8988T (cell line): ENCODE measurements at places on chromosomes 3 and 15.

- DNase-seq = no peak
These were observed 7.3 kb downstream of the UNC13C start for GRCh38 chr15:53985562-53985961.

- no peak for DNase-seq
These were observed 41.7 kb upstream of the B3GNT5 start for GRCh38 chr3:183211352-183211751.

- DNase-seq = no peak
These were observed 24.8 kb downstream of the GLCE start for GRCh38 chr15:69185216-69185615.

GRCh38 chr3:49341996-49342395 lies 2.1 kb upstream of the USP4 start:
- no peak for DNase-seq

DNA sequence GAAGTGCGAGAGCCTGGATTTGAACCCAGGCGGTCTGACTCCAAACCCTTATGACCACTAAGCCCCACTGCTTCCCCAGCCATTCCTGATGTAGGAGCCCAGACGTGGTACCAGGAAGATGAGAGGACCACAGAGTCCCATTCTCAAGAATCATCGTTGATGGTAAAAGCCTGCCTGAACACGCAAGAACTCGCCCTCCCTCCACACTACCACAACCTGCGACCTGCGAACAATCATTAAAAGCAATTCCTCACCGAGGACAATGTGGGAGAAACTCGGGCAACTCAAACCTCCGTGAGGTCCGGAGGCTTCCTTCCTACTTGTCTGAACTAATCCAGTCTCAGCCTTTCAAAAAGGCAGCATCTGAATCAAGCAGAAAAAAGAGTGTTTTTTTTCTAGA lies 10.3 kb downstream of the MAGI1 start:
- DNase-seq = no peak

GRCh38 chr3:151404316-151404715 lies 19.8 kb upstream of the P2RY12 start:
- DNase-seq = no peak

GRCh38 chr15:81029414-81030300 lies 28.9 kb downstream of the TLNRD1 start:
- no peak for DNase-seq

DNA sequence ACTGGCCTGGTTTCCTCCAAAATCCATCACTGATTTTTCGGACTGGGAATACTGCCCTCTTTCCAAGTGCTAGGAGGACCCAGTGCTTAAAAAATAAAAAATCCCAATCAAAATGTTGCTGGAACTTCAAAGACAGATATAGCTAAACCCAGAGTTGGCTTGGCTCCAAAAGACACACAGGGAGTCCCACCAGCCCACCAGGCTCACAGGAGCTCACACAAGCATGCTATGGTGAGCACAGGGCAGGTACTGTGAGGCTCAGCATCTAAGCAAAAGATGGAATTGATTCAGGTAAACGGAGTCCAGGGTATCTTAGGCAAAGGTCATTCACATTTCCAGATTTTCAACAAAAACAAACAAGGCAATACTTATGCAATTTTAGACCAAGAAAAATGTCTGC lies 3.7 kb downstream of the TRANK1 start:
- DNase-seq = no peak

DNA sequence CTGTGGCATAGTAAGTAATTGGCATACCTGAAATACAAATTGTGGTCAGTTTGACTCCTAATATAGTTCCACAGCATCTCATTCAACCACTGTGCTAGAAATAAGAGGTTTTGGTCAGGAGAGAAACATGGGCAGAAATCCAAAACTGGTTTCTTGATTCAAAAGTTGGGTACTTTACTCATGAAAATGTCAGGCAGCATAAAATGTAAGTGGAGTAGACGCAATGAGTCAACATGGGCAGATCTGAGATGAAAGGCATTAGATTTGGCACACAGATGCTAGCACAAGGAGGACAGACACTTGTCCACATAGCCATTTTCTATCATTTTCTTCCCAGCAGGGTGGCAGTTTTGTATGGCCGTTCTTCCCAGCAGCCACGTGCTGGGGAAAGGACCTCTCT lies 255.8 kb upstream of the CDIN1 start:
- DNase-seq = no peak

- DNase-seq = peak; percentile 72
These were observed 9.7 kb downstream of the PLA2G4D start for GRCh38 chr15:42084465-42085235.

GRCh38 chr3:183342824-183343223 lies 85.6 kb downstream of the MCF2L2 start:
- DNase-seq = no peak

- DNase-seq = no peak
These were observed at the start of gene FOXP1 for GRCh38 chr3:71583566-71584393. TSS of gene FOXP1 (minus strand) at chr3:71583728. CDS start at chr3:71198381, 385,347 bp downstream.

DNA sequence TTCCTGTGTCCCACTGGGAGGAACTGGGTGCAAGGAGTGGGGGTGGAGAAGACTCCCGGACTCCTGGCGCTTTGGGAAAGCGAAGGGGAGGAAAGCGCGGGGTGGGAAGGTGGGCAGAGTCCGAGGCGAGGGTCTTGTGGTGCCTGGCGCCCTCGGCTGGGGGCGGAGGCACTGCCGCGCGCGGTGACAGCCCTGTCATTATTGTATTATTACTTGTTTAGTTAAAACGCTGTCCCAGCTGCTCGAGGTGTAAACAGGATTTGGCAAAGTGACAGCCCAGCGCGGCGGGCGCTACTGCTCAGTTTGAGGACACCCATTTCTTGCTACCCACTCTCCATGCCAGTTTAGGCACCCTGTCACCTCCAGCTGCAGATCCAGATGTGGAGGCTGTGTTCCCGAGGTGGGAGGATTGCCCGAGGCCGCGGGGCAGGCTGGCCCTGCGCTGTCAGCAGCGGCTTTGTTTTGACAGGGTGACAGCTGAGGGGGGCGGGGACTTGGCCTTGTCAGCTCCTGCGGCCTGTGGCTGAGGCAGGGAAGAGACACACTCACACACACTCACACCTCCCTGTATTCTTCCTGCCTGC lies 1.0 kb downstream of the KAT2B start:
- peak; percentile 76 for DNase-seq

GRCh38 chr3:135349254-135349948 lies 554.3 kb downstream of the EPHB1 start:
- DNase-seq = no peak

DNA sequence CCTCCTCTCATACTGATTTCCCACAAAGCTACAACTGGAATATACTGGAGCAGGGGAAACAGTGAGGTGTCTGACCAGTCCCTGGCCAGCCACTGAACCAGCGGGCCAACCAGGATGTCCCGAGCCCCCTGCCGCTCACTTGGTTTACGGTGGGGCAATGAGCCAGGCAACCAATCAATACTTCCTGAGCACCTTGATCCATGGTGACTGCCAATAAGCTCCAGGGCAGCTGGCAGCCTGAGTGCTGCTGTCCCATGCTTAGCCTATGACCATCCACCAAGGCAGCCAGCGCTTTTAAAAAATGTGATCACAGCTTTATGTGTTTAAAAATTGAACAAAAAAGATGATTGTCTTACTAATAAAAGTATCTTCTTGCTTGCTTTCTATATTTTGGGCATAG lies 4.2 kb downstream of the SCN10A start:
- DNase-seq = no peak

- no peak for DNase-seq
These were observed 124.1 kb downstream of the GADL1 start for GRCh38 chr3:30770387-30770786.

DNA sequence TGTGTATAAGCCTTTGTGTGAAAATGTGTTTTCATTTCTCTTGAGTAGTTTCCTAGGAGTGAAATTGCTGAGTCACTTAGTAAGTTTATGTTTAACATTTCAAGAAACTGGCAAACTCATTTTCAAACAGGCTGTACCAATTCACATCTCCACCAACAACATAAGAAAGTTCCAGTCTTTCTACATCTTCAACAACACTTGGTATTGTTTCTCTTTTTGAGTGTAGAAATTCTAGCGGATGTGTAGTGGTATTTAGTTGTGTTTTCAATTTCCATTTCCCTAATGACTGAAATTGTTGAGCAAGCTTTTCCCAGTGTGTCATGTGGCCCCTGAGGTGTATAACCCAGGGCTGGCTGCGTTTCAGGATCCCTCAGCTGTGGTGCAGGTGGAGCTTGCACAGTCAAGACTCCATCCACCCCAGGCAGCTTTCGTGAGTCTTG lies 258.5 kb downstream of the PDCD6IP start:
- no peak for DNase-seq

GRCh38 chr3:30826531-30826942 lies 67.9 kb downstream of the GADL1 start:
- no peak for DNase-seq

- DNase-seq = no peak
These were observed 319.4 kb upstream of the STAC start for GRCh38 chr3:36060950-36061349.

DNA sequence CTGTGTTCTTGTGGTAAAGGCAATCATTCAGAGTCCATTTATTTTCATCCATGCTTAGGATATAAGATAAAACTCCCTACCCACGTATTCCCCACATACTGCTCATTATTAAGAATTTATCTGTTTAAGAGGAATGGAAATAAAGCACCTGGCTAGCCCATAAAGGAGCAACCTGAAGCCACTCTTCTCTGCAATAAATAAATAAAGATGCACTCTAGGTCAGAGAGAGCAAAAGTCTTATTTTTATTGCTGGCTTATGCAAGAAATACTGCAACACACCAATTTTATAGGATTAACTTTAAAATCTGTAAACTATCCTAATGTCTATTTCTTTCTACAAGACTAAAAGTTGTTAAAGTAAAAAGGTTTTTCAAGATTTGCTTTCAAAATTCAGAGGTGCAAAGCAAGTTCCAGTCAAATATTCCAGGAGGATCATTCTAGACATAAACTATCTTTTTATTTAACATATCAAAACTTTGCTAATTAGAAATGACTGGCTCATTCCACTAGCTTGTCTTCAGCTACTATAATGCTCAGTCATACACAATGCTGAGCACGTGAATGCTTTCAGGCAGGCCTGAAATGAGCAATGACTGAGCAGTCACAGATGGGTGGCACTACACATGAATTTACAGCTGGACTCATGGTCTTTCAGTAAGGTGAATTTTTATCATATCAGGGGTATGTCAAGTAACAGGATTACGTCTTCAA lies 7.1 kb downstream of the TJP1 start:
- DNase-seq = no peak

DNA sequence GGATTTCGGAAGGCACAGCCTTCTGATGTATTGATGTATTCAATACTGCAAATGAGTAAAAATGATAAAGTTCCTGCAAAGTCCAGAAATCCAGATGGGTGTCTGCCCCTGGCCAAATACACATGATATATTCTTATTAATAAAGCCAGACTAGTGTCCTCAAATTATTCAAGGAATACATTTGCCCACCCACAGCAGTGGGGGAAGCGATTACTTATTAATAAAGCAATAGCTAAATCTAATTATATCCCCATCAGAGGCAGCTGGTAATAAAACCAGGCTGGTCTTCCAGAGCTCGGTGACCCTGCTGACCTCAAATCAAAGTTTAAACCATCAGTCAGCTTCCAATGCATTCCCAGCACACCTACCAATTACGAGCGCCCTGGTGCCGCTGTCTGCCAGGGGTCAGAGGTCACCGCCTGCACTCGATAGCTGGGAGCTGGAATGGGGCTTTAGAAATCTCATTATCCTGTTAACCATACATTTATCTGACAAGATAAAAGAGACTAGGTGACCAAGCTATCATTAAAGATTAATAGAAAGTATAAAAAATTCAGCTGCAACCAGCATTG lies 330.3 kb downstream of the UACA start:
- no peak for DNase-seq

DNA sequence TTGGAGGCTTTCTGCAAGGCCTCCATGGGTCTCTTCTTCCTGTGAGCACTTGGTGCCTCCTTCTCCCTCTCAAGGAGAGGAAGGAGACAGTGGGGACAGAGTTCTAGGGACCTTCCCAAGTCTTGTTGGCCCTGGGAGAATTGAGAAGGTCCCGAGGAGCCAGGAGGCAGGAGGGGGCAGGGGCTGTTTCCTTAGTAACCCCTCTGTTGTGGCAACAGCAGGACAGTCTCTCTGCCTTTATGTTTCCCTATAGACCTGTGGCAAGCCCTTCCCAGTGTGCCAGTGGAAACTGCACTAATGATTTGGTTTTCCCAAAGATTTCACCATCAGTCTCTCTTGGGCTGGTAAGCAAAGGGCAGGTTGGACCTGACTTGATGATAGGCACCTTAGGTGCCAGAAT lies 87.8 kb upstream of the GALNT15 start:
- no peak for DNase-seq

- DNase-seq = no peak
These were observed 12.6 kb downstream of the TM6SF1 start for GRCh38 chr15:83119968-83120581.

GRCh38 chr15:32643907-32644445 lies 2.5 kb downstream of the SCG5 start:
- no peak for DNase-seq

GRCh38 chr3:6089780-6090179 lies 771.1 kb upstream of the GRM7 start:
- no peak for DNase-seq

- no peak for DNase-seq
These were observed 311.7 kb downstream of the VPS13C start for GRCh38 chr15:61748529-61748928.

DNA sequence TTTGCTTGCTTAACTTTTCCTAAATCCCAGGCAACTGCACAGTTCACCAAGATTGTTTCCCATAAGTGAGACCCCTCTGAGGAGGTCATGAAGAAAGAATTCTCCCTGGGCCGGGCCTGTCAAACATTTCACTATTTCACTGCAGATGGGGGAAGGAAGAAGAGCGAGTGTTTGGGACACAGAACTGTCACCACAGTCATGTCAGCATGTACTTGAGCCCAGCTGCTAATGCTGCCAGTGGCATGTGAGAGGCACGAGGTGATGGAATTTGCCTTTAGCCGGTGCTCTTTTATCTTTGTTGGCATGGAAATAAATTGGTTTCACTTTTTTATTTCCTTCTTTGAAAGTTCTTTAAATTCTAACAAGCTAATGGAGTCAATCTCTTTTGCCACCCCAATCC lies 277.9 kb upstream of the GADL1 start:
- DNase-seq = no peak

DNA sequence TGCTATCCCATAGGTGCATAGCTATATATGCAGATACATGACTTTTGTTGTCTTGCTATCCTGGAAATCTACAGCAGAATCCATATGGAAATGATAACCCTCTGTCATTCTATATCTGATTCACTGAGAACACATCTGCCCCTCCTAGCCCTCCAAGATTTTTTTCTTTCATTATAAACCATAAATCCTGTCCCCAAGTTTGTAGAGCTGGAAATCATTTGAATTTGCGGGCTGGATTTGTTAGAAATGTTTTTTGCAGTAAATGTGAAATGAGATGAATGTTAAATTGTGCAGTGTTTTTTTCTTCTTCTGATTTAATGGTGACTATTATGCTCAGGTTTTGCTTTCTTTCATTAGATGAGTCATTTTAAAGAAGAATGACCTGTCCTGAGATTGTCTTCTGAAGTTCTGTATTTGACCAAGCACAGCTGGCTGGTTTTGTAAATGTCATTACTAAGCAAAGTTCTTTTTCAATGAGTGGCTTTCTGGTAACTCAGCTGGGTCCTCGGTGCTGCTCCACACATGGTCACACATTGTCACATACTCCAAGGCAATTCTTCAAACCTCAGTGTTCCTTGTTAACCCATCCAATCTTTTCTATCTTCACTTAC lies 25.3 kb upstream of the ABHD17C start:
- DNase-seq = no peak

GRCh38 chr15:43948691-43949325 lies 122.0 kb downstream of the WDR76 start:
- no peak for DNase-seq
